ENCODE measurements at places on chromosomes 6 and 20.

DNA sequence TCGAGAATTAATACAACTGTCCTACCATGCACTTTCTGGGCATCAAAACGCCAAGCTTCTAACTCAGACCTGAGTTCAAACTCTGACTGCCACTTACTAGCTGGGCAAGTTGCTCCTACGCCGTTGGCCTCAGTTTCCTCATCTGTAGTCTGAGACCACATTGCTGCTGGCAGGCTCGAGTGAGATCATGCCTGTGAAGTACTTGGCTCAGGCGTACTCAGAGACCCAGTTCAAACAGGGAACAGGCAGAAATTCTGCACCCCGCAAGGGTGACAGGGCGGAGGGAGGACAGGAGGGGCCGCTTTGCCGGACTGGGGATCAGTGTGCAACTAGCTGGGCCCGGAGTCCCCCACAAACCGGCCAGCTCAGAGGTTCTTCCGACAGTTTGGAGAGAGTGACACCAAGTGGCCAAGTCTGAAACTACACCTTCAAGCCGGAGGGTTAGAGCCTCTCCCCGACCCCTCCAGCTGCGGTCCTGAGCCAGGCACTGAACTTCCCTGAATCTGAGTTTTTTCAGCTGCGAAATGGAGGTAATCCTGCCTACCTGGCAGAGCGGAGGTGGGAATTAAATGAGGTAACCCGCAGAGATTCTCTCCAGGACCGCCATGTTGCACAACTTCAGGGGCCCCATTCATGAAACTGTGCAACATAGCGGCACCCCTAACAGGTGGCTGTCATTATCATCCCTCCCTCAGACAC is 46.0 kb upstream of the PTPN1 start:
- peak; percentile 45 for DNase-seq

DNA sequence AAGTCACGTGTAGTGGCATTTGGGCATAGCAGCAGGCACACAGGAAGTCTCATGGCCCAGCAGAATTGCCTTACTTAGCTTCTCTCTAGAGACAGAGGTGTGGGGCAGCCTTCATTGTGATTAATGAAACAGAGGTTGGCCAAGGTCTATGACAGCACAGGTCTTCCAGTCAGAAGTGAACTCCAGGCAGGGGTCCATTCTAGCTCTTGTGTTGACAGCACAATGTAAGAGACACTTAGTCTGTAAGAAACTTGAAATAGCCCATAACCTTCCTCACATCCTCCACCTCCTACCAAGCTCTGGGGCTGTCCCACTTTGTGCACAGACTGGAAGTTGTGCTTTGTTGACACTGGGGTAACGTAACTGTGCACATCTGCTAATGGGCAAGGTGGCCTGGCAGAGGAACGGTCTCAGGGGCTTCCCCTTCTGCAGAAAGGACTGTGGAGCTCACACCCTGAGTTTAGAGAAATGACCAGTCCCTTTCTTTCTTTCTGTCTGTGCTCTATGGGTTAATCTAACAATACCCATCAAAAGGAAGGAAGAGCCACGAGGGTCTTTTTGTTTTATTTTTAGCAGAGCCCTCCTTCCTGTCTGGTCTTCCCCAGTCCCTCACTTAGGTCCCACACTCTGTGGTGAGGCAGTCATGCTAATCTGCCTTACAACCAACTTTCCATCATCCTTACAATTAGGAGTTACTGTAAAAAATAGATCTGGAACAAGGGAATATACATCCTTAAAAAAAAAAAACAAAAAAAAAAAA is 35.6 kb upstream of the TAGAP start:
- no peak for DNase-seq

- peak; percentile 26 for DNase-seq
Observed at GRCh38 chr6:155223646-155224451, 40.0 kb upstream of the CLDN20 start.

GRCh38 chr6:150430815-150431214 is 62.0 kb downstream of the IYD start:
- no peak for DNase-seq

DNA sequence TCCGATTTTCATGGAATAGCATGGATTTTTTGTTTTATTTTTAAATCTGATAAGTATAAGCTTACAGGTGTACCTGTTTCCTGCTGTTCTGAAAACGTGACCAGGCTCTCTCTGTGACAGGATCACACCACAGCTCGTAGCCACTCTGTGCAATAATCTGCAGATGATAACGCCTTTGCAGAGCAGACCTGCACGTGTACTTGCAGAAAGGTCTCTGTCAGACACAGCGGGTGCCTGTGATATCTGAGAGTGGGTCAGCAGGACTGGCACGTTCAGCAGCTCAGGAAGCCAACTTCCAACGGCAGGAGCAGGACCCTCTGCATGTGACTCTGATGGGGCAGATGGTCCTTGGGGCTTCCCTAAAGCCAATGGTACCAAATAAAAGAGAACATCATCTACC is 68.6 kb upstream of the HDDC2 start:
- no peak for DNase-seq

- no peak for DNase-seq
Observed at GRCh38 chr6:83976871-83977270, 56.7 kb upstream of the MRAP2 start.

DNA sequence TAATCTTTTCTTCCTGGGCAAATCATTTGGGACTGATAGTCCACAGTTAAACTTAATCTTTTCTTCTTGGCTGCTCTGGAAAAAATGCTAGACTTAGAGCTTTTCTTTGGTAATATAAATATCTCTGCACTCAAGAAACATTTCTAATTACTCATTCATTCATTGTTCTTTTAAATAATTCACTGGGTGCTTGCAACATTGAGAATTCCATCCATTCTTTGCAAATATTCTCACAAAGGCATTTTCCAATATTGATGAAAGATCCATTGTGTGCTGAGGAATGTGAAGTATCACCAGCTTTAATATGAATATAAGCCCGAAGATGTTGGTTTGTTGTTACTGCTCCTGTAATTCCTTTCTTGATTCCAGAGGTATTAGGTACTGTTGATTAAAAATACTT is 38.4 kb downstream of the AKAP7 start:
- DNase-seq = no peak

DNA sequence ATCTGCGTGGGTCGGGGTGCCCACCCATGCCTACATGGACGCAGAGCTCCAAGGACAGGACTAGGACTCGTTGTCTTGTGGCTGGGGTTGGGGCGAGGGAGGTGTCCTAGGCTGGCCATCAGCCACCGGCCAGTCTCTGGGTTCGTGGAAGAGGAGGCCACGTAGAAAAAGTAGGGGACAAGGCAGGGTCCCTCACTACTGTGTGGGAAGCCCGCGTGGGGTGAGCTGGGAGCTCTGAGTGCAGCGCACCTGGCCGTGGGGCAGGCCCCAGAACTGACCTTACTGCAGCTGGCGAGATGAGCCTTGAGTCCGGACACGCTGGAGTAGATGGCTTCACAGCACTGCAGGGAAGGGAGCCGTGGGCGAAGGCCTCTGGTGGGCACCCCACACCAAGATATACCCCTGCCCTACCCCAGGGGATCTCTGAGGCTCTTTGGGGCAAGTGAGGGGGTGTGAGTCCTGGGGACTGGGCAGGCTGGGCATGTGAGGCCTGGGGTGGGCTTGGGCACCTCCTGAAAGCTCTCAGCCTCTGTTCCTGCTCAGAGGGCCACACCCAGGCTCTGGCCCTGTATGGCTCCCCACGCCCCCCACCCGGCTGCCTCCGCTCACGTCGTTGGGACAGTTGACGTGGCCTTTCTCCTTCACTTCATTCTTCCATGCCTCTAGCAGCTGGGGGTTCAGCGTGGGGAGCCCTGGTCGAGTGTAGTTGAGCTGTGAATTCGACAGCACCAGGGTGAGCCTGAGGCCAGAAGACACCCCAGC is 5.6 kb upstream of the UCKL1 start:
- no peak for DNase-seq

Measured in activated T-helper 9 cell treated with anti-CD3 and anti-CD28 coated beads, Interleukin-2, amount 50 U/mL, for 16 hours (primary cell).